ENCODE measurements at places on chromosomes 11 and 22.

DNA sequence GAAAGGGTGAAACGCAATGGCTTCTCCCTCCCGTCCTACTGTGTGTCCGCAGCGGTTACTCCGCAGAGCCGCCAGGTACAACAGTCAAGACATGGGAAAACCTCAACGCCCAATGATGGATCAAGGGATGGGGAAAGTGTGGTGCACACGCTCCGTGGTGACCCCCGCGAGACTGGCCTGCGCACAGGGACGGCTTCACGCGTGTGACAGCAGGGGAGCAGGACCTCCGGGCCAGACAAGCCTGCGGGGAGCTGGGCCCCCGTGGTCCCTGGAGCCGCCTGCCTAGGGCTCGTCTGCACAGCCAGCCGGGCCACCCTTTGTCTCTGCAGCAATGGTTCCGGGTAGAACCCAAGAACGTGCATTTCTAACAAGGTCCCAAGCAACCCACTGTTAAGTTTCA, 31.7 kb upstream of the MOB2 start:
- no peak for DNase-seq

GRCh38 chr22:49380828-49381114, 446.9 kb downstream of the BRD1 start:
- no peak for DNase-seq

GRCh38 chr11:130892861-130893260, 23.4 kb downstream of the SNX19 start:
- DNase-seq: no peak

- DNase-seq: no peak
Observed at GRCh38 chr22:23067691-23068090, 2.6 kb upstream of the GNAZ start.

GRCh38 chr11:1020211-1020905, 16.2 kb downstream of the MUC6 start:
- no peak for DNase-seq

DNA sequence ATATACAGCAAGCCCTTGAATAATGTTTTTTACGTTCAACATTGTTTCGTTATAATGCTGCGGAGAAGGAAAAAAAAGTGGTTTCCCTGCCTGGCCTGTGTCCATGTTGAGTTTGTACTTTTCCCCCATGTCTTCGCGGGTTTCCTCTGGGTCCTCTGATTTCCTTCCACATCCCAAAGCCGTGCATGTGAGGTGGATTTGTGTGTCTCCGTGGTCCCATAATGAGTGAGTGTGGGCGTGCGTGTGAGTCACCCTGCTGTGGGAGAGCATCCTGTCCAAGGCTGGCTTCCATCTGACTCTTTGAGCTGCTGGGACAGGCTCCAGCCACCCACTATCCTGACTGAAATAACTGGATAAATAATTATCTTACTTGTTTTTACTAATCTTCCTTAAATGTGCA, 29.6 kb upstream of the SNX19 start:
- DNase-seq: no peak

DNA sequence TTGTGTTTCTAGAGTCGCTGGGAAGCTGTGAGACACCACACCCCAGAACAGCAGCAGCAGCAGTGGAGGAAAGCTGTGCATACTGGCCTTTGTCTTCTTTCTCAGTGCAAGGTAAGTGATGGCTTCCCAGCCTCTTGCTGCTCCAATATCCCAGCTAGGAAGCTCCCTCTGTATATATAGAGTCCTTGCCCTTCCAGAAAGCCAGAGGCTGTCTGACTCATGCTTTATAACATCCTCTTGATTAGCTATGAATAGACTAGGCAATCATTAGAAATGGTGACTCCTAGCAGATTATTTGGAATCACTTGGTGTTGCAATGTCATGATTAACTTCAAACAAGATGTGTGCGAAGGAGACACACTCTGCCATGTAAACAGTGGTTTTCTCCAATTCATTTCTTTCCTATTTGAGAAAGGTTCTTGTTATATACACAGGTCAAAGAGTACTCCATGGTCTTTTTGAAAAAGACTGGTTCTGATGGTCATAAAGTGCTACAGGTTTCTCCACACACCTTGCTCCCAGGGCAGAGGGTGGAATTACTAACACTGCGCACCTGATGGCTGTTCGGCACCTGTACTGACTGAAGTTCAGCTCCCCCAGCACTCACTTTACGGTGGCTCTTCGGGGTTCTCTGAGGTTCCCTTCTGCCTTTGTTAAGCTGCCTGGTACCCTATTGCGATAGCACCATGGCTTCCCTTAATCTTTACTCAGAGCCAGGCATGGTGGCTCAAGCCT, at the start of gene MMP1:
MMP1 (minus strand) TSS at position 149 of the 735 bp plus-strand sequence; CDS start at position 81, 68 bp downstream.
- DNase-seq: no peak

DNA sequence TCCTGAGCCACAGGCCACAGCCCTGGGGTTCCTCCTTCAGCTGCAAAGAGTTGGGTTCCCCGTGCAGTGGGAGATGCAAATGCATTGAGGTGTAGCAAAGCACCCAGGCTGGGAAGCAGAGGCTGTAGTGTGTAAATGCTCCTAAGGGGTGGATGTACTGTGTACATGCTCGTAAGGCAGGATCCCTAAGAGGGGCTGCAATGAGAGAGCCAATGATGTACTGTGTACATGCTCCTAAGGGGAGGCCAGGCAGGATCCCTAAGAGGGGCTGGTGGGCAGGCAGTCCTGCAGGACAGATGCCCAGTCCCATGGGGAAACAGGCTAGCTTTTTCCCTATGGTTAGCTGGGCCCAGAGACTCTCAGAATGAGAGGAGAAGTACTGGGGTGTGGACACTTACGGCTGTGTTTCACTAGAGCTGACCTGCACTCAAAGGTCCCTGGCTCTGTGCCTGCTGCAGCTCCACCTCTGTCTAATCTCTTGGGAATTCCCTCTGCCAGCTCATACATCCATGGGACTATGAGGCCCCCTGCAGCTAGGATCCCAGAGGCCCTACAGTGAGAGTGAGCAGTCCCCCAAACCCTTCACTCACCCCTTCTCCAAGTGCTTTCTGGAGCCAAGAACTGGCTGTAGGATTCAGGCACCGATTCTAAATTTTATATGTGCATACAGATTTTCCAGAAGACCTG, 261.9 kb upstream of the LUZP2 start:
- no peak for DNase-seq

GRCh38 chr11:100647861-100648260, 39.2 kb upstream of the ARHGAP42 start:
- DNase-seq: no peak

DNA sequence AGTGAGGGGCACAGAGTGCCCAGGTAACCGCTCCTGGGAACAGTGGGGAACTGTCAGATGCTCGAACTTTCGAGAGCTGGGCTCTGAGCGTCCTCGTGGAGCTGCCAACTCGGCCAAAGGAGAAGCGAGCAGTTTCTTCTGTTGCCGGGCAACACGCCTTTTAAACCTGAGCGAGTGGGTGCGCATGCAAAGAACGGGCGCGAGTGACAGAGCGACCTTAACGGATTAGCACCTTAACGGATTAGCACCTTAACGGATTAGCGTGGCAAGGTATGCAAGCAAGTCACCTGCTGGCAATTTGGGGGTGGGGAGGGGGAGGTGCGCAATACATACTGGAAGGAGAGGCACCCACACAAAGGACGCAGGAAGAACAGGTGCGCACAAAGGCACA, 61.8 kb upstream of the PRODH start:
- no peak for DNase-seq

- DNase-seq: no peak
Observed at GRCh38 chr11:46677169-46677568, 23.2 kb downstream of the ARHGAP1 start.

DNA sequence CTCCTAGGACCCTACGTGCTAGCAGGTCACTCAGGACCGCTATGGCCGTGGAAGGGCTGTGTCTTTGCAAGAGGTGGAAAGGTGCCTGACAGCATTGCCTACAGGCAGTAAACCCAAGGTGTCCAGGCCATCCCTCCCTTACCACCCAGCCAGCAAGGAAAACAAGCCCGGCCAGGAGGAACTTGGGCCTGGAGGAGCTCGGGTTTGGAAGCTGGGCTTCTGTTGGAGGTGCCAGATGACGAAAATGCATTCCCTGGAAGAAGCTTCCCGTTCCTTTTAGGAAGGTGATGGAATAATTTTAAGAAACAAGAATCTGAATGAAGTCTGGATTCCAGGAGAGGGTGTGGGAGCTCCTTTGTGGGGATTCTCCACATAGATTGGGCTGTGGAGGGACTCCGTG, 23.6 kb downstream of the FBLN1 start:
- no peak for DNase-seq

DNA sequence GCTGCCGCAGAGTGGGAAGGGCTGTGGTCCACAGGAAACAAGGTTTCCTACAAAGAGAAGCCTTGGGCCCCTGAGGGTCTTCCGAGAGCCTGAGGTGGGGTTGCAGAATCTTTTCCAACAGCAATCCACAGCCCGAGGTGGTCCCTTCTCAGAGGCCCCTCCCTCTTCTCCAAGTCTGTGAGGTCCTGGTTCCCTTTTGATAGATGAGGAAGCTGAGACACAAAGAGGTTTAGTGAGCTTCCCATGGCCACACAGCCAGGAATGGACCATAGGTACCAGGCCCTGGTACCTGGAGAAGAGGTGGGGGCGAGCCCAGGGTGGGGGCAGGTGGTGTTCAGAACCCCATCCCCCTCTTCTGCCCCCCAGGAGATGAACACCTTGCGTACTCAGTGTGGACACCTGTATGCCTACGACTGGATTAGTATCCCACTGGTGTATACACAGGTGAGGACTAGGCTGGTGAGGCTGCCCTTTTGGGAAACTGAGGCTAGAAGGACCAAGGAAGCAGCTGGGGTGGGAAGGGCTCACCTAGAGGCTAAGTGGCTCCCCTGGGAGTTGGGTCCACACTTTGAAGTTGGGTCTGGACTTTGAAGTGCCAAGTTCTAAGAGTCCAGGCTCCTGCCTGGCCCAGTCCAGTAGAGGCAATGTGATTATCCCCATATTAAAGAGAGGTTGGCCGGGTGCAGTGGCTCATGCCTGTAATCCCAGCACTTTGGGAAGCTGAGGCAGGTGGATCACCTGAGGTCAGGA, 7.0 kb downstream of the BEST1 start:
- DNase-seq: no peak

GRCh38 chr22:27116312-27117086, 459.1 kb downstream of the MIAT start:
- DNase-seq: no peak

DNA sequence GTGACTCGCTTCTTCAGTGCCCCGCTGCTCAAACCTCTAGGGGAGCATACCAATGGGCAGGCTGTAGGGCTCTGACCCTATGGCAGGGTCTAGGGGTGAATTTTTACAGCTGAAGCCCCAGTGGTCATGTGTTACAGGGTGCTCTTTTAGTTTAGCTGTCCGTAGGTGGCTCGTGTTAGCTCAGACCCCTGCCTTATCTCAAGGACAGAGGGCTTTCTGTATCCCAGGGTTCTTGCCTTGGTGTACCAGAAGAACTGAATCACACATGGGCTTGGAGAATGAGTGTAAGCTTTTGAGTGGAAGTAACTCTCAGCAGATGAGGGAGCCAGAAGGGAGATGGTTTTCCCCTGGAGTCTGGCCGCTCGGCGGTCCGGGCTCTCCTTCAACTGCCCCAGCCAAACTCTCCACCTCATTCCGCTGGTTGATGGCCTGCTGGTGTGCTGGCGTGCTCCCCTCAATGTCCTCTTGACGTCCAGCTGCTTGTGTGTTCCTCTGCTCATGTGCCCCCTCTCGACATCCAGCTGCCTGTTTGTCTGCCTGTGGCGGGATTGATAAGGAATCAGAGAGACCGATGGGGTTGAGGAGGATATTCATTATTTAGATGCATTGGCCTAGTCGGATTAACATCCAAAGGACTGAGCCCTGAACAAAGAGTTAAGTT, 37.5 kb downstream of the BIRC2 start:
- DNase-seq: no peak

DNA sequence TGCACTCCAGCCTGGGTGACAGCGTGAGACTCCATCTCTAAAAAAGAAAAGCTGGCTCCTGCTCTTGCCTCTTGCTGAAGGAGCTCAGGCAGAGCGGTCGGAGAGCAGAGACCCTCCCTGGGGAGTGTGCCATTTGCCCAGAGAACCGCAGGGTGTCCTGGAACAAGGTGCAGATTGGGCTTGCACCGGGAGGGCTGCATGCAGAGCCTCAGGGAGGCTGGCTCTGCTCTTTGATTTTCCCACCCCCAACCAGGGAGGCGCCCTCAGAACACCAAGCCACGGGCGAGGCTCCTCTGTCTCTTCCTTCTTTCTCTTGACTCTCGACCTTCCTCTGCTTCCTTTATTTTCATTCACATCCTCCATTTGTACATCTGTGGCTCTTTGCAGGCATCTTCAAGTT, 889.1 kb downstream of the OPCML start:
- no peak for DNase-seq

- no peak for DNase-seq
Observed at GRCh38 chr22:27772081-27772983, 29.2 kb downstream of the MN1 start.

DNA sequence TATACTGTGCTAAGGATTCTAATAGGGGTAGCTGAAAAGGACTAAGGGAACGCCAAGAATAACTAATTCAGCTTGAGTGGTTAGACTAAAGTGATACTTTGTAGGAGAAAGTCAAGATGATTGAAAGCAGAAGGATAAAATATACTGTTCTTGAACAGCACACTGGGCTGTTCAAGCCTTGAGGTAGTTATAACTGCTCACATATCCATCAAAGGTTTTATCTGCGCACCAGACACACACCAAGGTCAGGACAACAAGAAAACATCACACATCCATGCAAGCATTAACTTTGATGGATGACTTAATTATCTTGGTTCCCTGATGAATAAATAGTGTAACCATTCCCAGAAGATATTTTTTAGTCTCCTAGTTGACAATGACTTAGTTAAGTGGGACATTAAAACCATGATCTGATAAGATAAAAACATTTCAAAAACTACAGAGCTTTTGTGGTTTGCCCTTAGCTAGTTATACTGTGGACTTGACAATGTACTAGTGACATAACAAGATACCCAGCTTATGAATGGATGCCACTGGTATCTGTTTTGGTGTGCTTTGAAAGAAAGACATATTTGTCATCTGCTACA, 728.9 kb downstream of the JRKL start:
- no peak for DNase-seq

DNA sequence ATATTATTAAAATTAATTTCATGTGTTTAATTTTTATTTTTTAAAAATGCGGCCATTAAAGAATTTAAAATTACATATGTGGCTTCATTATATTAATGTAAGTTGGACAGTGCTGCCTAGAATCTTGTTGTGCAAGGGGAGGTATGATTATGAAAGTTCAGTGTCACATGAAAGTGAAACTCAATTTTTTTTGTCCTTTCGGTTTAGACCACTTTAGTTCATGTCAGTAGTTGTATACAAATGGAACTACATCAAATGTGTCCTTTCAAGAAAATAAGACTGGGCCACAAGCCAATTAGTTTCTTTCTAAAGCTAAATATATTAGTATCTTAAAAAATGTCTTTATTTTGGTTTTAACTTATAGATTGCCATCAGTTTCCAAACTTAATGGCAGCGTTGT, 35.7 kb downstream of the TBCEL start:
- no peak for DNase-seq

DNA sequence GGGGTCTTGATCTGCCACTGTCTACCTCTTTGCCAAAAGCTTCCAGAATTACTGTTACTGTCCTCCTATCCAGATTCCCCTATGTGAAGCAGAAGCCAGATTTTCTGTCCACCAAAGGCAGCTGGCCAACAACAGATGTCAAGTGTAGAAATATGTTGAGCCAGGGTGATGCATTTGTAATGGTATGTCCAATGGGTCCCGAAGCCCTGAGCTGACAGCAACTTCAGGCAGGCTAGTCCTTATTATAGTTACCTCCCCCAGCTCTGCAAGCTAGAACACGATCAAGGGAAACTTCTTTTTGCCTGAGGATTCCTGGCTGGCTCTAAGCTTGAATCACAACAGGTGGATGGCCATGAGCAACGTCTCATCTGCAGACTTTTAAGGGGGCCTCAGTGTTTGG, 10.2 kb downstream of the PAMR1 start:
- DNase-seq: no peak

Measured in stimulated activated CD8-positive, alpha-beta memory T cell treated with anti-CD3 and anti-CD28 coated beads, Interleukin-4, amount 100 ng/mL, for 1 hour (primary cell).